ENCODE measurements at places on chromosomes 1 and 21. TPM values are rescaled to one million over a fixed set of nuclear protein-coding genes. Genes with fewer than 3 reads are reported as not detected.
A peak's percentile ranks its signal among the peaks of the same experiment; 100 is the strongest.

The OLFML3 gene
- total RNA-seq, result 4.3 TPM

The ZFYVE9 gene
- total RNA-seq, result 28.0 TPM

The TBX19 gene
- 0.93 TPM for total RNA-seq

The PCBP3 gene
- 5.6 TPM for total RNA-seq

DNA sequence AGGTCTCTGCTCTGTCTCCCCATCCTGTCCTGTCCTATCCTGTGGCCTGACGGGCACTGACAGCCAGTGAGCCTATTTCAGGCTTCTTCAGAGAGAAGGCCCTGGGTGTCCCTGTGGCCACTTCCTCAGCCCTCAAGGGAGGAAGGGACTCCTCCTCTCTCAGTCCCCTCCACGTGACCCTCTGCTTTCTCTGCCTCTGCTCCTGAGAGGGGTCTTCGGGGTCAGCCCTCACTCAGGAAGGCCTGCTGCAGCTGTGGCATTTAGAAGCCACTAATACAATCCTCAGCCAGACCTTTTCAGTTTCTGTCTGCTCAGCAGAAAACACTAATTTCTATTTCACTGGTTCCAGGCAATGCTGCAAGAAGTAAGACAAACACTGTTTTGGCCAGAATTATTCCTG lies 43.6 kb upstream of the ETV3 start:
- H3K27ac ChIP-seq, result peak overlapping the region; percentile 79
- peaks cover 23% of the 10 kb centered on the region for H3K4me1 ChIP-seq

DNA sequence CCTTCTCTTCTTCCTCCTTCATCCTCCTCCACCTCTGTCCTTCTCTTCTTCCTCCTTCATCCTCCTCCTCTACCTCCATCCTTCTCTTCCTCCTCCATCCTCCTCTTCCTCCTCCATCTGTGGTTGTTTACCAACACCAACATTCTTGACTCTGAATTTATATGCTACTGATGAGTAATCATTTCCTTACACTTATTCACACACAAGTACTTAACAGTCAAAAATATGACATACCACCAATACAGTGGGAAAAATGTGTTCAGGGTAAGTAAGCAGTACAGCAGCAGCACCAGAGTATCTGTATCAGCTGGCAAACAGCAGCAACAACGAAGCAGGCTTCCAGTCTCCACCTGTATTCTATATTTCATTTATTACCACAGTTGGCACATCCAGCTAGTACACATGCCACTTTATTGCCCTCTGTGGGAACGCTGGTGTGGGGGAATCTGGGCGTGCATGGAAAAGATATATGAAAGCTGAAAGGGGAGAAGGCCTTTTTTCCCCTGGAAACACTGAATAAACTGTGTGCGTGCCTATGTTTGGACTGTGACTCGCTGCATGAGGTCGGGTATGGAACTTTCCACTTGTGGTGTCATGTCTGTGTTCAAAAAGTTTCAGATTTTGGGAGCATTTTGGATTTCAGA lies 16.0 kb downstream of the ADSS2 start:
- no peaks in the 10 kb centered on the region for H3K27me3 ChIP-seq
- DNase-seq, result no peak
- H3K4me3 ChIP-seq, result no peak overlapping the region
- no peak overlapping the region for H3K27ac ChIP-seq

- peaks cover 32% of the 10 kb centered on the region for H3K36me3 ChIP-seq
- no peak for DNase-seq
- H3K27me3 ChIP-seq, result no peaks in the 10 kb centered on the region
Measured at GRCh38 chr1:241600496-241600901, 39.7 kb downstream of the CHML start.

DNA sequence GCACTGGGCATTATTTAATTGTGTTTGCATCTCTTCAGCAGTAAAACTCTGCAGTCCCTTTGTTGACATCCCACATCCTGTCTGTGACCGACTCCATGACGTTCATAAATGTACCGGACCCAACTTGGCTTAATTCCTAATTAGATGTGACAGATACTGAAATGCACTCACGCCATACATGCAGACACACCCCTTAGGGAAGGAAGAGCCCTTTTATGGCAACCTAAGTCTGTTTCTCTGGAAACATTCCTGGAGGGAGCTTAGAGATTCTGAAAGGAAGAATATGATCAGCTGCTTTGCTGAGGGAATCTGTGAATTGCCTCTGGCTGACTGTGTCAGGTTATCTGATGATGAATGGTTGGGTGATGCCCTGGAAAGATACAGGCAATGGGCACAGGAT lies 33.4 kb downstream of the ADAMTS5 start:
- no peaks in the 10 kb centered on the region for H3K4me1 ChIP-seq
- no peak for DNase-seq
- H3K4me3 ChIP-seq, result no peak overlapping the region
- no peaks in the 10 kb centered on the region for H3K27me3 ChIP-seq

- H3K4me1 ChIP-seq, result no peaks in the 10 kb centered on the region
- H3K27me3 ChIP-seq, result peaks cover 29% of the 10 kb centered on the region
- H3K36me3 ChIP-seq, result no peaks in the 10 kb centered on the region
- no peak overlapping the region for H3K27ac ChIP-seq
- no peak overlapping the region for H3K4me3 ChIP-seq
- peak; percentile 60 for DNase-seq
Measured at GRCh38 chr21:37700641-37701202, 215.5 kb downstream of the KCNJ6 start.

DNA sequence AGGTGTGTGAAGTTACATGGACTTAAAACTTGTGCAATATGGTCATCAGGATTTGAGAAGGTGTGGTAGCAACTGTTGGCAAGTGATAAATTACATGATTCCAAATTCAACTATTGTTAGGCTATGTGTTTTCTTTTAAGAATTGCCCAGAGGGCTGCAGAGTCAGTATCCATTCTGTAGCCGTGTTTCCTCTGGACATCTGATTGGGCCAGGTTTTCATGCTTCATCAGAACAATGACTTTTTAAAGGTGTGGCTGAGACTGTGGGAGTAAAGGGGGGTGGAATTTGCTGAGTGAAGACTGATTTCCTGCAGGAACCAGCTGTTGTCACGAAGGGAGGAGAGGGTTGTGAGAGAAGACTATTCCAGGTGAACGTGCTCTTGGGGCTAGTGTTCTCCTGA lies 1.7 kb upstream of the HRNR start:
- H3K4me1 ChIP-seq, result no peaks in the 10 kb centered on the region
- H3K36me3 ChIP-seq, result peaks cover 2% of the 10 kb centered on the region
- H3K27me3 ChIP-seq, result no peaks in the 10 kb centered on the region
- H3K27ac ChIP-seq, result no peak overlapping the region

DNA sequence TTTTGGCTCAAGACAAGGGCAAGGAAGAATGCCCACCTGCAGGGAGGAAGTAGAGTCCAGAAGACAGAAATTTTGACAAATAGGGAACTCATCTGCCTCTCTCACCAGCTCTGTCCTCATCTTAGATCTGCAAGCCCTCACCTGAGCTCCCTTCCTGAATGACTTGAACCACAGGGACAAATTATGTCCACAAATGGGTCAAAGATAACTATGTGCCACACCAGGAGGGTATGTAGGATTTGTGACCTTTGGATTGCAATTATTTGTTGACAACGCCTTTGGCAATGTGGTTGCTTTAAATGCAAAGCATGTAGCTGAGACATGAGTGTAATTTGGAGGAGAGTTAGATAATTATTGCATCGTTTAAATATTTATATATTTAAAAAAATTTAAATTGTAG lies 79.5 kb downstream of the GRIK1 start:
- no peak overlapping the region for H3K4me3 ChIP-seq
- H3K36me3 ChIP-seq, result no peaks in the 10 kb centered on the region
- no peaks in the 10 kb centered on the region for H3K27me3 ChIP-seq
- H3K27ac ChIP-seq, result no peak overlapping the region
- DNase-seq, result no peak

DNA sequence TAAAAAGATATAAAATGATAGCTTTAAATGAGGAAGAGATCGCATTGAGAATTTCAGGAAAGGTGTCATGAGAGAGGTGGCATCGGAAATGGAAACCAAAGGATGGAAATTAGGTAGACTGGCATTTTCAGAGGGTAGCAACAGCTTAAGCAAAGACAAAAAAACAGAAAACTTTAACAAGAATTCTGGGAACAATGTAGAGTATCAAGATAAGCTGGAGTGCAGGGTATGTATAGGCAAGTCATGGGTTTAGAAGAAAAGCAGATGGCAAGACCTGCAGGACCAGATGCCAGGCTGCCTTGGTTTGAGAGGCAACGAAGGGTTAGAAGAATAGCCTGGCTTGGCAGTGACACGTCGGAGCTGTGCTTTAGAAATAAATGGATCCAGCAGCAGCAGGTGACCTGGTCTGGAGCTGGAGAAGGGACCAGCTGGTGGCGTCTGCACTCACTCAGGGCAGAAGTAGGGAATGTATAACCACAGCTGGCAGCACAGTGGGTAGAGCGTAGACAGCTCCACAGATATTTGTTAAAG lies 149.4 kb upstream of the TIAM1 start:
- H3K4me3 ChIP-seq, result no peak overlapping the region
- DNase-seq, result no peak
- H3K36me3 ChIP-seq, result peaks cover 10% of the 10 kb centered on the region
- H3K27ac ChIP-seq, result no peak overlapping the region

DNA sequence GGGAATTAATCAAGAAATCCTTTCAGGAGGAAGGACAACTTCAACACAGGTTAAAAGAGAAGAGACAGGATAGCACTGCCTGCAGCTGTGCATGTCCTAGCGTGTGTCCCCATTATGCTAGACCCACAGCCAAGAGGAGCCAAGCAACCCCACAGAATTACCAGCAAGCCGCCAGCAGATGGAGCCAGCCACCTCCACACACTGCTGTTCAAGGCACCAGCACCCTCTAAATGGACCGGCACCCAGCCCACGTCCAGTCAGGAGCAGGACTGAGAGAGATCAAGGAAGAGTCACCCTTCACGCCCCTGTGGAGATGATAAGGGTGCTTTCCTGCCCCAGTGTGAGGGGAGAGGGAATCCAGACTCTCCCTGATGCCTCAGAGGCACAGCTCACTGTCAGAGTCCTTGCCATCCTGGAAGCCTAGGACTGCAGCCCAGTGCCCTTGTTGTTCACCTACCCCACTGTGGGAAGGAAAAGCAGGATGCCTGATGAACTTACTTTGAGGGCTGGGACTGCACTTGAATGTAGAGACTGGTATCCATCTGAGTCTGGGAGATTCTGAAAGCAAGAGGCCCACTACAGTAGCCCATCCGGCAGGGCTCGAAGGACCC lies 37.1 kb upstream of the CTTNBP2NL start:
- H3K36me3 ChIP-seq, result no peaks in the 10 kb centered on the region
- peaks cover 45% of the 10 kb centered on the region for H3K27me3 ChIP-seq
- H3K4me1 ChIP-seq, result no peaks in the 10 kb centered on the region
- peak; percentile 27 for DNase-seq
- H3K27ac ChIP-seq, result no peak overlapping the region
- no peak overlapping the region for H3K4me3 ChIP-seq

DNA sequence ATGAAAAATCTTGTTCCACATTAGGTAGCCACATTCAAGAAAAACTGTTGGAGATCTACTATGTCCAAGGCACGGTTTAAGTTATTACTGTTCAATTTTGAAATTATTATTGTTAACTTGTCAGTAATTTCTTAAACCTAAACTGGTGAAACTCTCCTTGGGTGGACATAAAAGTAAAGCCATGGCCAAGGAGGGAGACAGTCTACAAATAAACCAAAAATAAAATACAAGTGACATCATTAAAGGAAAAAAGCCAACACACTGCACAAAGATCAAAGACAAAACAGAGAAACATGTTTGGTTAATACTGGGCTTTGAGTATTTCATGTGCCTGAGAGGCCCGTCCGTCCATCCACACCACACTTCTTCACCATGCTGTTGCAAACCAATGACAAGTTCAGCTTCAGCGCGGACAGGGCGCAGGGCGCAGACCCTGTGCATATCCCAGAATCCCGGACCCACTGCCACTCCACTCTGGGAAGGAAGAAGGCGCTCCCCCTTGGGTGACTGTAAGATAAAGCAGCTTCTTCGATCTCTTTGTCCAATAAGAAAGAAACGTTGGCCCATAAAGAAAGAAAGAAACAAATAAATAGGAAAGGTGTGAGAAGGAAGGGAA lies 918 bp upstream of the RASAL2 start:
- peaks cover 36% of the 10 kb centered on the region for H3K4me1 ChIP-seq
- DNase-seq, result peak; percentile 32
- H3K27ac ChIP-seq, result peak overlapping the region; percentile 95
- H3K4me3 ChIP-seq, result peak overlapping the region; percentile 90
- H3K36me3 ChIP-seq, result peaks cover 2% of the 10 kb centered on the region

Measured in neural crest cell (in vitro differentiated cells).